CD4-positive, alpha-beta T cell treated with Interferon alpha-2 for 1 hour (primary cell): ENCODE measurements at places on chromosomes 6 and 20.

DNA sequence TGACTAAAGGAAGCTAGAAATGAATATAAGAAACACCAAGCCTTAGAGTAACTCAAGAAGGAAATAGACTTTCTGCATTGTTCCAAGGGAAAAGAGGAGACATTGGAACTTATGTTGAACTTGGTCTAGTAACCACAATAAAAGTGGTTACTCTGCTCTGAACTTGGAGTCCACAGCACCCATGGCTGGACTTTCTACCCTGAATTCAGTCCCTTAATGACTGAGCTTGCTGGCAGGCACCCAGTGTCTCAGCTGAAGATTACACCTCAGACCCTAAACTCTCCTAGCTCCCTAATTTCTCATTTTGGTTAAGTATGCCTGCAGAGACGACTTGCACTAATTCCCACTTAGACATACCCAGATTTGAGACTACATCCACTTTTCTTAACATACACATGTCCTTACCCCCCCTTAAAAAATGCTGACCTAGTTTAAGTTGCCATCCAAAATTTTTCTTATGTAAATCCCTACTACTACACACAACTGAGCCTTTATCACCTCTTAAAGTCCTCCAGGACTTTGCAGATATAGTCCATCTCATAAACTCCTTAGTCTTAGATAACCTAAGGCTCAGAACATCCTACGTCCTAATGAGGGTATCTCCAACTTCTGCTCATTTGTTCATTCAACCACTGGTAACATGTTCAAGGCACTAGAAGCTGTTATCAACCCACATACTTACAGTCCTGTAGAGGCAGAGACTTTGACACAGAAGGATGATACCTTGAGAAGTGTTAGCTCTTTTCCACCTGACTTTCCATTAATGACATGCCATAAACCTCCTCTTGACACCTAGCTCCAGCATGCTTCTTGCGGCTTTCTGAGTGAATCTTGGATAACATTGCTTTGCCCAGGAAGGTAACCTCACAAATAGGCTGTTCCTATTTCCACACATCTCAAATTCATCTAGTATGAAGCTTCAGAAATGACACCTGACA is 129.8 kb downstream of the ALDH8A1 start:
- DNase-seq, result no peak

- DNase-seq, result no peak
Observed at GRCh38 chr6:28747631-28748157, 176.1 kb downstream of the TRIM27 start.

- DNase-seq, result peak; percentile 65
Observed at GRCh38 chr6:52663120-52663935, 7.6 kb upstream of the TMEM14A start.

DNA sequence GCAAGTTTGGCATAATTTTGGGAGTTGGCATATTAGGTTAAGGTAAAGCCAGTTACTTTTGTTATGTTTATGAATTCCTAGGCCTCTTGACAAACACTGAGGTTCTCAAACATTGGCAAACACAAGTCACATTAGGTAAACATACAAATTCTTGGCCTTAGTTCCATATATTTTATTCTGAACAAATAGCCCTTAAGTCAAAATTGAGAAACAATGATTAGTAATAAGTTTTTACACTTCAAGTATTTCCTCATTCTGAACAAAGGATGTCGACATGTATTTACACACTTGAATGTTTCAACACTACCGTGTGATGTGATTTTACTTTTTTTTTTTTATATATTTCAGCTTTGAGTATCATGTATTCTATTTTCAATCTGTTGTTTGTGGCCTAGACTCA is 3.8 kb upstream of the ECHDC1 start:
- DNase-seq, result no peak

DNA sequence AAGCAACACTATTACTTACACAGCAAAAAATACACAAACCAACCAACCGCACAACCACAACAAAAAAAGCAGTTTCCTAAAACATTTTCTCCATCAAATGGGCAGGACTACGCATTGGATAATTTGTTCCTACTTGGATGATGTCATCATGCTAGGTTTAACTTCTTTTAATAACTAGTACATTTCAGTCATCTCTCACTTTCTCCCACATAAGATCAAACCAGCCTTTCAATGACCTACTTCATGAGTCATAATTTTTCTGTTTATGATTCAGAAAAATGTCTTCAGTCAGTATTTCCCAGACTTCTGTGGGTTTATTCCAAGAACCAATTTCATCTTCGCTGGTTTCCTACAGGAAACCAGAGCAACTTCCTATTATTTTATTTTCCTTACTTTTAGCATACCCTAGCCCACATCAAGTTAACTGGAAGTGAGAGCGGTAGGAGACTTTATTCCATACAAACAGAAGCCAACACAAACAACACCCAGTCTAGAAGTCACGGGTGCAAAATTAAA is 134.2 kb downstream of the GMDS start:
- DNase-seq, result no peak

GRCh38 chr20:45336530-45337366 is 11.5 kb downstream of the SDC4 start:
- DNase-seq, result no peak

DNA sequence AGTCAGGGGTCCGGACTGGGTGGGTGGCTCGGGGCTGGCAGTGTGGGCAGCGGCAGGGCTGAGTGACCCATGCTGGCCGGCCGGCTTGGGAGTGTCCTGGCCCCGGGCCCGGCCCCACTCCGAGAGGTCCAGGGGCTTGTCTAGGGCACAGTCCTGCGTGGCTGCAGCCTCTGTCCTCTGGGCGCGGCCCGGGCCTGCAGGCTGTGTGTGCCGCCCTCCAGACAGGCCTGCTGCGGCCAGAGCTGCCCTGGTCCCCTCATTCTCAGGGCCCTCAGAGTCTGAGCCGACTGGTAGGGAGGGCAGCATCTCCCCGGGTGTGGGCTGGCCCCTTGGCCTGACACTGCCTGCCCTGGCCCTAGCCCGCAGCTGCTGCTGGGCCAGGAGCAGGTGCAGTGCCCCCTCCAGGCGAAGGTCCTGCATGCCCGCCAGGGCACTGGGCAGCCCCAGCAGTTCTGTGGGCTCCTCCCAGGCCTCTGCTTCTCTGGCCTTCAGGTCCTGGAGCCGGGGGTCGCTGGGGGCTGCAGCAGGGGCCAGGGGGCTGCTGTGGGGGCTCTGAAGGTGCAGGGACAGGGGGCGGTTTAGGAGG is 6.9 kb upstream of the CABLES2 start:
- DNase-seq, result no peak

- DNase-seq, result no peak
Observed at GRCh38 chr20:56445540-56445939, 22.9 kb upstream of the RTF2 start.

- no peak for DNase-seq
Observed at GRCh38 chr6:116010386-116010785, 50.3 kb downstream of the FRK start.

DNA sequence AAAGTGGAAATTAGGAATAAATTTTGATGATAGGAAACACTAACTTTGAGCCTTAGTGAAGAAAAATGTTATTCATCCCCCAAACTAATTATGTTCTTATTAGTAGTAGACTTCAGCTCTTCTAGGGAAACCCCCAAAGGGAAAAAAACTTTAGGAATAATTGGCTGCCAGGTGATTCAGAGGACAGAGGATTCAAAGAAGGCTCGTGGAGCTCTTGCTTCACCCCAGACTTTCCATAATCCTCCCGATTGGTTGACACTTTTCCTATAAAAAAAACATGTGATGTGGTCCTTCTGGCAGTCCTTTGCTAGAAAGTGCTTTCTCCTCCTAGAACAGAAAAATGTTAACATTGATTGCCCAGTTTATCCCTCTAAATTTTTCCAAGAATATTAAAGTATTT is 5.6 kb upstream of the CCDC170 start:
- no peak for DNase-seq

DNA sequence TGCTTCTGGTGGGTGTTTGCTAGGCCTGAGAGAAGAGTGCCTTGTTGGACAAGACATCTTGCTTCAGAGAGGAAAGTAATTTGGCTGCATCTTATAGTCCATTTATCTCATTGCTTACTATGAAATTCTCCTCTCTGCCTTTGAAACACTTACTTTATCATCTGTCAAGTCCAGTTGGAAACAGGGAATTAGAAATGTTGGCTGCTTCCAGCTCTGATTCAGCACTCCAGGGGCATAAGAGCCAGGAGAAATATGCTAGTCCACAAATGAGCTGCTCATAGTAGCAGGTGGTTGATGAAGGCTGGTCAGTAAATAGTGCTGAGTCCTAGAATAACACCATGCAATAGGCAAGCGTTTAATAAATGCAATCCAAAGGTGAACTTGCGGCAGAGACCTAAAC is 227.1 kb downstream of the SLC35F1 start:
- DNase-seq, result no peak

DNA sequence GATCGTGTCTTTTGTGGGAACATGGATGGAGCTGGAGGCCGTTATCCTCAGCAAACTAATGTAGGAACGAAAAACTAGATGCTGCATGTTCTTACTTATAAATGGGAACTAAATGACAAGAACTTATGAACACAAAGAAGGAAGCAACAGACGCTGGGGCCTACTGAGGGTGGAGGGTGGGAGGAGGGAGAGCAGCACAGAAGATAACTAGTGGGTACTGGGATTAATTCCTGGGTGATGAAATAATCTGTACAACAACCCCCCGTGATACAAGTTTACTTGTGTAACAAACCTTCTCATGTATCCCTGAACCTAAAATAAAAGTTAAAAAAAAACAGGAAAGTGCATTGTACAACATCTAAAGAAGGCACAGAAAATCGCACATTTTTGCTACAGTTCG is 59.0 kb upstream of the TMEM170B start:
- no peak for DNase-seq

DNA sequence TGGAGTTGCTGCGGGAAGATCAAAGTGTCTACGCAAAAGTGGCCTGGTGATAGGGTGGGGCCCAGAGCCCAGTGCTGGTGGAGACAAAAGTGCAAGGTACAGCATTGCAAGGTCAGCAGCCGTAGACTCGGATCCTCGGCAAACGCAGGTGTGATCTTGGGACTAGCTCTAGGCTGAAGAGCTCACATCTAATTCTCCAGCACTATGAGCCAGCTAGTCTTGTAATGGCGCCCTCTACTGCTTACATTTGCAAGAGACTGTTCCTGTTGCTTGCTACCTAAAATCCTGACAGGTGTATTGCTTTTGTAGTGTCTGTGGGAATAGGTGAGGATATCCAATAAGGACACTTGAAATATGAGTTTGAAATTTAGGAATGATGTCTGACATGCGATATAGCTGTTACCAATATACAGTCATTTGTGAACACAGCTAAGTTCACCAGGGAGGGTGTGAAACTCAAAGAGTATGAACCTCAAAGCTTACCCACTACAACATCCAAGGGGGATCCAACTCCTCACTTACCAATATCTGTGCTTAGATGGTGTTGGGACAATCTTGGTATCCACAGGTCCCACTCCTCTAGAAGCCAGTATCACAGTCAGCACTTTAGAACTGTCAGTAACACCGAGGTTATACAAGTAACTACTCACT is 58.4 kb downstream of the PDE7B start:
- peak; percentile 80 for DNase-seq

DNA sequence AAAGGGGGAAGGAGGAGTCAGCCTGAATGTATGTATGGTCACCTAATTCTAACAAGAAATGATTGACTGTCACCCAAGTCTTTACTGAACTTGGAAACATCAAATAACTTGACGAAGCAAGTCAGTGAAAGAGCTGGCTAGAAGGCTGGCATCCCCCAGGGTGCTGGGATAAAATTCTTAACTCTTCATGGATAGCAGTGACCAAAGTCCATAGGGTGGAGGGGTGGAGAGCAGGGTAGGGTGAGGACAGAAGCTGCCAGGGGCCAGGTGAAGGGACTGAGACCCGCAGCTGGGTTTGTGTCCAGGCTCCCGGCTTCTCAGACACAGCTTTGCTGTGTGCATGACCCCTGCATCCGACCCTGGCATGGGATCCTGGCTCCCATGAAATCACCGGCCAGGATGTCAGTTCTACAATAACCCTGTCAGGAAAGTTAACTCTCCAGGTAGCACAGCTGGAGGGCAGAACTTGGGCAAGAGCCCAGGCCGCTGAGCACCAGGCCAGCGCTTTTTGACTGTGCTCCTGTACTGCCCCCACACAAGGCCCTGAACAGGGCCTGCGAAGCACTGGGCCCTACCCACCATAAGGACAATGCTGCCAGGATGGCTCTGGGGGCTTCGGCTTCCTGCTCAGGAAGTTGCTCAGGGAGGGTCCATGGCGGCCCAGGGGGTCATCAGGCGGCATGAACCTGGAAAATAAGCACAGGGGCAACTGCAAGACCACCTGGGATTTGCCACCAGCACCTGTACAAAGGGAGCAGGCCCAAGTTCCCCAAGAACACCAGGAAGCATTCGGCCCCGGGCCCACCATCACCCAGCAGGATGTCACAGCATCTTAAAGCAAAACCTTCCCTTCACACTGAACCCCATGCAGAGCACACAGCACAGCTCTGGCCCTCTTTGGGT is 32.5 kb downstream of the ZC3H12D start:
- no peak for DNase-seq

DNA sequence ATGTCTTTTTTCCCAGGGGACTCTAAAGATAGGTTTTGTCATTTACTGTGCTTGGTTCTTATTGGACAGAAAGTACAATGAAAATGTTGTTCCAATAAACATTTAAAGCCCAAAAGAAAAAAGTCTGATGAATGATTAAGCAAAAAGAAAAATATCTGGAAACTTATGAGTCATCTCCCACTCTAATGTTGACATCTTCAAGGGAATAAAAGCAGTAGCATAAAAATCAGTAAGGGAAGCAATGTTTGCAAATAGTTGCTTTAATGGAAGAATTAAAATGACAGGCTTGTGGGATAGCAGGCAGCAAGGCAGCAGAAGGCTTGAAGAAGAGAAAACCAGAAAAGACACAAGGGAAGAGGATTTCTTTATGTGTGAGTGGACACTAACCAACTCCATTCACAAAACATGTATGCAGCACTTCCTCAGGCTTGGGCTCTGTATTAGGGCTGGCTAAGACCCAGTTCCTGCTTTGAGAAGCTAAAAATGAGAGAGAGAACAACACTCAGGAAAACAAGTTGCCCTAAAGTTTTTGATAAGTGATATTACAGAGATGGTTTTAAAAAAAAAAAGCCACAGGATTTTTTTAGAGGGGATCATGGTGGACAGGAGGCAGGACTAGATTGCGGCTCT is 263.2 kb upstream of the NT5E start:
- DNase-seq, result no peak
